Caudate nucleus (tissue), 63 donors: ENCODE measurements at places on chromosomes 12 and 14.

- no peak for DNase-seq
These were observed 6.3 kb downstream of the RACGAP1 start for GRCh38 chr12:50018968-50019367.

DNA sequence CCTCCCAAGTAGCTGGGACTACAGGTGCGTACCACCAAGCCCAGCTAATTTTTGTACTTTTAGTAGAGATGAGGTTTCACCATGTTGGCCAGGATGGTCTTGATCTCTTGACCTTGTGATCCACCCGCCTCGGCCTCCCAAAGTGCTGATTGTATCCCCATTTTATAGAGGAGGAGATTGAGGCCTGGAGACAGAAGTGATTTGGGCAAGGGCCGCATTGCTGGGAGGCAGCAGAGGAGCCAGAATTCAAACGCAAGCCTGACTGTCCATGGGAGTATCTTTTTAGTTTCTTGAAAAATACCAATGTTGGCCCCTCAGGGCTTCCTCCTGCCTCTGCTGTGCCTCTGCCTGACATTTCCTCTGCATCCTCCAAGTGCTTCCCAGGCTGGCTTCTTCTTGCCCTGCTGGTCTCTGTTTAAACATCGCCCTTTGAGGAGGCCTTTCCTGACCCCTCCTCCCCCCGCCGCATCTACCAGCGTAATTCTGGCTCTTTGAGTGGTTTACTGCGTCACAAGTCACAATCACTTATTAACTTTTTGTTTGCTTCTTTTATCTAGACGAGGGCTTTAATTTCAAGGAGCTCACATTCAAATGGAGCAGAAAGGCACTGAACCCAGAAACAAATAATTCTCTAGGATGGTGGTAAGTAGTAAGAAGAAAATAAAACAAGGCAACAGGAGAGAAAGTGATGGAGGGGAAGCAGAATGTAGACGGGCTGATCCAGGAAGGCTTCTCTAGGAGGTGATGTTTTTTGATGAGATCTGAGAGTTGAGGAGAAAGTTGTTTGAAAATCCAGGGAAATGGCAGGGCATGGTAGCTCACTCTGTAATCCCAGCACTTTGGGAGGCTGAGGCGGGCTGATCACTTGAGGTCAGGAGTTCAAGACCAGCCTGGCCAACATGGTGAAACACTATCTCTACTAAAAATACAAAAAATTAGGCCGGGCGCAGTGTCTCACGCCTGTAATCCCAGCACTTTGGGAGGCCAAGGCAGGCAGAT, 91.0 kb upstream of the MED13L start:
- no peak for DNase-seq

DNA sequence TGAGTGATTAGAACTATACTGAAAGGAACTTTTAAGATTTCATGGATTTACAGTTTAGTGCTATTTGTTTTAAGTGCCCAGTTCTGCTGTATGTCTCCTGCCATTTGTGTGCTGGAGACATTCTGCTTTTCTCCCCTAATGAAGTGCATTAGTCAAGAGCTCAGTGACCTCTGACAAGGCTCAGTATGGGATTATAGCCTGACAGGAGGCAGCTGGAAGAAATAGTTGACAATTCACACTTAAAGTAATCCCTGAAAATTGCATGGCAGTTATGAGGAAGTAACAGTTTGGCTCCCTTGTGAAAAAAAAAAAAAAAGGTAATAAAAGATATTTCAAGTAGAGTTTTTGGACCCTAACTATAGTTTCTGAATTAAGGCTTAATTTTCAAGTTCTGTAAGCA, 70.3 kb downstream of the ALX1 start:
- DNase-seq = no peak

- no peak for DNase-seq
These were observed 238.5 kb downstream of the CACNA1C start for GRCh38 chr12:2291182-2291832.

GRCh38 chr14:51242545-51243490, 2.8 kb downstream of the TMX1 start:
- DNase-seq = no peak

DNA sequence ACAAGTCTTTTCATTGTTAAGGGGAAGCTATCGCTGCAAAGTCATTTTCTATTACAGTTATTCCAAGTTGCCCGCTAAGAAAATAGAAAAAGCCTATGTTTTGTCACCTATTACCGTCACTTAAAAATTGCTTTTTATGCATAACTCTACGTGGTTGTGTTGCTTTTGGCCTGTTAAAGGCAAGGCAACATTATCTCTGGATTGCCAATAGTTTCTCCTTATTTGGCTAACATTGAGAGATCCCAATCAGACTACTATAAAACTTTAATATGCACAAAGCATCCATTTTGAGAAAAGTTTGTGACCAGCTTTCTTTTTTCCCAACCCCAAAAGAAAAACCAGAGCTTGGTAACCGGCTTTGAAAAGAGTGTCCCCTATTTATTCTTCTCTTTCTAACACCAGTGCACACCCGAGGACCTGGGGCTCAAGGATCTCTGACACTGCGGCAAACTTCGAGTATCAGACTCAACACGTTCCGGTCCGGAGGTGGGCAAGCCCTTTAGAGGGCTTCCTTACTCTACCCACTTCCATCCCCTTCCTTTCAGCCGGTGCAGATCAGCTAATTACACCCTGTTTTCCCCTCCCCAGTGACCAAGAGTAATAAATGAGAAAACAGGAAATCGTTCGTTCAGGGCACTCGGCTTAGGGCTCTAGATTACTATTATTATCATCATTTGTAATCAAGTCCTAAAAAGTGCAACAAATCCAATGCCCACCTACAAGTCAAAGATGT, 1.2 kb downstream of the PPP1R12A start:
- peak; percentile 17 for DNase-seq
